Activated T-cell treated with anti-CD3 and anti-CD28 coated beads for 48 hours (primary cell): ENCODE measurements at places on chromosomes 12 and 14.

GRCh38 chr12:53938326-53939140 is at the start of gene HOXC13:
Gene HOXC13 (plus strand): TSS chr12:53938831. CDS start chr12:53938907, 76 bp downstream.
- DNase-seq, result peak; percentile 56

GRCh38 chr12:6364044-6364374 is 11.4 kb downstream of the SCNN1A start:
- no peak for DNase-seq

DNA sequence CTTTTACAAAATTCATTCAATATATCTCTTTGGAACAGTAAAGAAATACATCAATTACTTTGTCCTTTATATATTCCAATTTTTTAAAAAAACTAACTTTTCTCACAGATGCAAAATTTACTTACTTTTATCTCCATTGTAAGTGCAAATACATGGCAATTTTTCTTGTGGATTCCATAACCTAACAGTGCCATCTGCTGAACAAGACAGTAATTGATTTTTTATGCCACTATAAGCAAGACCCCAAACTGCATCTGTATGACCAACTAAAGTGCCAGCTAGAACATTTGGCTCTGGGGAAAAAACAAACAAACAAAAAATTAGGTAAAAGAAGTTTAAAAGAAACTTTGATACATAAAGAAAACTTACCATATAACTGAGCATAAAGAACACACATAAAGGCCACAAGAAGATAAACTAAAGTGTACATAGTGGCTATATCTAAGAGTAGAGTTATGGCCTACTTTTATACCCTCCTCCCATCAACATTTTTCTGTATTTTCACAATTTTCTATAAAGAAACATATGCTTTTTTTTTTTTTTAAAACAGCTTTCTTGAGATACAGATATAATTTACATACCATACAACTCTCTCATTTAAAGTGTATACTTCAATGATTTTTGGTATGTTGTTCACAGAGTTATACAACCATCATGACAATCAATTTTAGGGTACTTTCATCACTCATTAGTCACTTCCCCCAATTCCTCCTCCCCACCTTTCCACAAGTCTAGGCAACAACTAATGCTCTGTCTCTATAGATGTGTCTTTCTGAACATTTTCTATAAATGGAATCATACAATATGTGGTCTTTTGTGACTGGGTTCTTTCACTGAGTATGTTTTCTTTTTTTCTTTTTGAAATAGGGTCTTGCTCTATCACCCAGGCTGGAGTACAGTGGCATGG is 32.6 kb downstream of the COCH start:
- no peak for DNase-seq

GRCh38 chr14:51780006-51780692 is 80.3 kb upstream of the GNG2 start:
- peak; percentile 54 for DNase-seq

DNA sequence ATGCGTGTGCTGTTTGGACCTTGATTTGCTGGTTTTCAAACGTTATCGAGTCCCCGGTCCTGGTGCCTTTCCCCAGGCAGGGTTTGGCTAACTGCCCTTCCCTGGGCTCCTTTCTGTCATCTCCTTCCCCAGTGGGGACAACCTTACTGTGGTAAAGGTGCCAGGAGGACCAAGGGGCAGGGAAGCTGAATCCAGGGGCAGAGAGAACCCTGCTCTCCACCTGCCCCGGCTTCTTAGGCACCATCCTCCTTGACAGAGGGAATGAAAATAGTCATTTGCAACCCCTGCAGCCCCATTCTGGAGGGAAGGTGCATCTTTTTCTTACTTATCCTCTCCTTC is 5.0 kb downstream of the CEBPE start:
- DNase-seq, result no peak

DNA sequence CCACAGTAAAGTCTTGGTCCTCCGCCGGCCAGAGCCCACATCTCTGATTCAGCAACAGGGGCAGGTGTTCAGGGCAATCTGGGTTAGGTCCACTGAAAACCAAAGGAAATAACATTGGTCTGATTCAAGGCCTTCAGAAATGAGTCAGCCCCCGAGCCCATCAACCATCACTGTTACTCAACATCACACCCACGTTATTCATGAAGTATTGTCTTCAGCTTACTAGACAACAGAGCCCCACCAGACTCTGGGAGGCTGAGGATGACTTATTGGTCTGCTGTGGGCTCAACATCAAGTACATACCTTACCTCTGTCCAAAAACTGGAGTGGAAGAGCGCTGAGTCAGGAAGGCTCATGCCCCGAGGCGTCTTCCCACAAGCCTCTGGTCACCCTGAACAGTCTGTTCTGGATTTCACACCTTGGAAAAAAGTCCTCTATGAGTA is 97.5 kb downstream of the ZFP36L1 start:
- peak; percentile 24 for DNase-seq

GRCh38 chr14:80037349-80037748 is 174.0 kb downstream of the DIO2 start:
- DNase-seq, result no peak

DNA sequence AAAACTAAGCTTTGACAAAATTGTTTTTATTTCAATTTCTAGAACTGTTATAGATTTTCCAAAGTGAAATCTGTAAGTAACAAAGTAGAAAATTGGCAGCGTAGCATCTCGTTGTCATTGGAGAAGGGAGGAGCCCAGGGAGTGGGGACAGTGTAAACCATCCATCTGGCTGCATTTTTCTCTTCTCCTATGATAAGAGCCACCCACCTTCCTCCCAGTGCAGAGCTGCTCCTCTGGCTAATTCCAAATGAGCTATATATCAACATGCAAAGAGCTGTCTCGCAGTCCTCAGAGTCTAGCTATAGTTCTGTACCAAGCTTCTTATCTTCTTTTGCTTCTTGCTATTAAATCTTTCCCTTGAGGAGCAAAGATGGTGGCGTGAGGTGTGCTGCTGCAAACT is 56.6 kb downstream of the SCN8A start:
- DNase-seq, result no peak

GRCh38 chr12:42221726-42222125 is 16.3 kb downstream of the YAF2 start:
- no peak for DNase-seq

DNA sequence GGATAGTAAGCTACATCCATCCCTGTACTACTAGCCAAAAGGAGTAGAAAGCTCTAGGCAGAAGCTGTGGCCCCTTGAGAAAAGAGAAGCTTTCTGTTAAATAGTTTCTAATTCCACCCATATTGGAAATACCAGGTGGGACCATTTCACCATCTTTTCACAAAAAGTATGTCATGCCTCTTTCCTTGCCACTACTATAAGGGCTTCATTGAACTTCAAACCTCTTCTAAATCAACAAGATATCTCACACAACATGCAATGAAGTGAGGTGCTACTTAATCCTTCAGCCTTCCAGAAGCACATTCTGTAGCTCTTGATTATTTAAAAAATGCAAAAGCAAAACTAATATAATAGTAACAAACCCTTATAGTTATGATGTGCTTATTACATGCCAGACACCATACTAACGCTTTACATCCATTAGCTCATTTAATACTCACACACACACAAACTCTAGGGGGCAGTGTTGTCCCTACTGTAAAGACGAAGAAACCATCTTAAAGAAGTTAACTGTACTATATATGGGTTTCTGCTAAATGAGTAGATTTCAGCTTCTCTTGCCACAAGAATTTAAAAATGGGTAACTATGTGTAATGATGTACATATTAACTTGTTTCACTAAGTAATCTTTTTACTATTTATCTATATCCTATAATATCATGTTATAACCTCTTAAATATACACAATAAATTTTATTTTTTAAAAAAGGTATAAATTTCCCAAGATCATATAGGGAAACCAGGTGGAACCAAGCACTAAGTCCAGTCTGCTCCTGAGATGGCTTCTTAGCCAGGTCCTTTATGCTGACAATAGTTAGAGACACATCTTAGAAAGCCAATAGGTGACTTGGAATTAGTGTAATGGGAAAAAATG is 124.4 kb downstream of the RPS29 start:
- DNase-seq, result peak; percentile 12

- DNase-seq, result no peak
Observed at GRCh38 chr12:49404956-49405355, 37.7 kb downstream of the SPATS2 start.

- DNase-seq, result no peak
Observed at GRCh38 chr12:29739279-29739991, 44.3 kb downstream of the TMTC1 start.

GRCh38 chr14:31219169-31219568 is 11.6 kb upstream of the HECTD1 start:
- no peak for DNase-seq

DNA sequence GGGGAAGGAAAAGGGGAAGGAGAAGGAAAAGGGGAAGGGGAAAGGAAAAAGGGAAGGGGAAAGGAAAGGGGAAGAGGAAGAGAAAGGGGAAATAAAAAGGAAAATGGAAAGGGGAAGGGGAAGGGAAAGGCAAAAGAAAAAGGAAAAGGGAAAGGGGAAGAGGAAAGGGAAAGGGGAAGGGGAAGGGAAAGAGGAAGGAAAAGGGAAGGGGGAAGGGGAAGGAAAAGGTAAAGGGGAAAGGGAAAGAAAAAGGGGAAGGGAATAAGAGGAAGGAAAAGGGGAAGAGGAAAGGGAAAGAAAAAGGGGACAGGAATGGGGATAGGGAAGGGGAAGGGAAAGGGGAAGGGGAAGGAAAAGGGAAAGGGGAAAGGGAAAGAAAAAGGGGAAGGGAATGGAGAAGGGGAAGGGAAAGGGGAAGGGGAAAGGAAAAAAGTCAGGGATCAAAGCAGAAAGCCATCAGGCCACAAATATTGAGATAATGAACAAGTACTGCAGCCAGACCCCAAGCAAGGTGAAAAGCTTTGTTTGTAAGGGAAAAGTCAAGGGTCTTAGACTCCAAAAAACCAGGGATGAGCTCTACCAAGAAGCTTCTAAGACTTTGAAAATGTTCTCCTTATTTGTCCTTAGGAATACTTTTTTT is 20.0 kb downstream of the DICER1 start:
- DNase-seq, result no peak

DNA sequence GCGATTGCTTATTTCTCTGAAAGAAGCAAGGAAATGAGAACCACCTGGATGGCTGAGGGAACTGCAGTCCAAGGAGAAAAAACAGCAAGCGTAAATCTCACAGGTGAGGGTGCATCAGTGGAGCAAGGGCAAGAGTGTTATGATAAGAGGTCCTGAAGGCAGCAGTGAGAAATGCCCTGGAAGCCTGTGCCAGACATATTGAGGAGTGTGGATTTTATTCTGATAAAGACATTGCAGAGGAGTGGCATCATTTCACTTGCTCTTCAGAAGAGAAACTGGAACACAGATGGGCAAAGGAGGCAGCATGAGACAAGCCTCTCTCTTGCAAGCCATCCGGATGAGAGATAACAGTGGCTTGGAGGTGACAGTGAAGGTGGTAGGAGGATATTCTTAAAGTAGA is 78.5 kb downstream of the PDE3A start:
- no peak for DNase-seq

- DNase-seq, result no peak
Observed at GRCh38 chr14:70709726-70710382, 68.1 kb downstream of the TTC9 start.

GRCh38 chr12:110039085-110039807 is 9.1 kb downstream of the C12orf76 start:
- DNase-seq, result no peak
